A375 (cell line): ENCODE measurements at places on chromosomes 5 and 9. TPM values are rescaled to one million over a fixed set of nuclear protein-coding genes. Genes with fewer than 3 reads are reported as not detected.

TXNDC8 gene
- total RNA-seq, result not detected in 2 replicates

TMEM215 gene
- not detected in 2 replicates for total RNA-seq

FAM221B gene
- not detected in 2 replicates for total RNA-seq

SLIT3 gene
- 0.05 TPM in 1 of 2 replicates, not detected in the other for total RNA-seq

MACIR gene
- total RNA-seq, result 15.4 and 17.1 TPM in 2 replicates

PCDHGB7 gene
- total RNA-seq, result 0.72 and 0.90 TPM in 2 replicates

CDH6 gene
- total RNA-seq, result 1.8 TPM in 2 replicates

FAM78A gene
- total RNA-seq, result 6.7 and 6.9 TPM in 2 replicates

RORB gene
- total RNA-seq, result 1.2 and 1.3 TPM in 2 replicates

HTR4 gene
- total RNA-seq, result not detected in 2 replicates
